ENCODE measurements at places on chromosomes 2 and 18.

- no peak for DNase-seq
Measured at GRCh38 chr2:170739048-170739447, 23.9 kb downstream of the SP5 start.

GRCh38 chr2:105432044-105432399 lies 33.2 kb upstream of the FHL2 start:
- no peak for DNase-seq

- DNase-seq, result no peak
Measured at GRCh38 chr18:40347261-40347660, 1607.8 kb upstream of the PIK3C3 start.

GRCh38 chr2:176123411-176124109 lies 1.0 kb downstream of the HOXD9 start:
- no peak for DNase-seq

DNA sequence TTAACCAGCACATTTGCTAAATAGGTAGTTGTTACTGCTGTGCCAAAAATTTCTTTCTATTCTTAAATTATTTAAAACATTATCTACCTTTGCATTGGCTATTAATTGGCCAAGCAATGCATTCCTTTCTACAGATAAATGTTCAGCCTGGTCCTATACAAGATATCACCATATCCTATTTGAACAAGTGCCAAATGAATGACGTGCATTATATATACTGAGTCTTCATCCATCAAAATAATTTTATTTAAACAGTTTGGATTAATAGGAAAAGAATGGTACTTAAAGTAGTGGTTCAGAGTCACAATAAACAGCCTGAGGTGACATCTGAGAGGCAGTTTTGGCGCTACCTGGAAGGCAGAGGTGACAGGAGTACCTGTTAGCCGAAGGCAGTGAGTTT lies 230.1 kb upstream of the EPAS1 start:
- no peak for DNase-seq

DNA sequence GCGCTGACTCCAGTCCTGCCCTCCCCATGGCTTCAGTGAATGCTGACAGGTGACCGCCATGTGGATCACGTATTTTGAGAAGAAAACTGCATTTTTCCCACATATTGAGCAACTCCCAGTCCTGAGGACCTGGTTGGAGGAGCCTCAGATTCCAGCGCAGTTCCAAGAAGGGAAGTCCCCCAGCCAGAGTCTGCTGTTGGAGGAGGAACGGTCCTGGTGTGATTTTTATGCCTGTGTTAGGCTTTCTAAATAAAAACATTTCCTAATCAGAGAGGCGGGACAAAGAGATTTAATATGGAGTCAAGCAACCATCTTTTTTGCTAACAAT lies 32.3 kb upstream of the COL6A3 start:
- DNase-seq, result no peak

DNA sequence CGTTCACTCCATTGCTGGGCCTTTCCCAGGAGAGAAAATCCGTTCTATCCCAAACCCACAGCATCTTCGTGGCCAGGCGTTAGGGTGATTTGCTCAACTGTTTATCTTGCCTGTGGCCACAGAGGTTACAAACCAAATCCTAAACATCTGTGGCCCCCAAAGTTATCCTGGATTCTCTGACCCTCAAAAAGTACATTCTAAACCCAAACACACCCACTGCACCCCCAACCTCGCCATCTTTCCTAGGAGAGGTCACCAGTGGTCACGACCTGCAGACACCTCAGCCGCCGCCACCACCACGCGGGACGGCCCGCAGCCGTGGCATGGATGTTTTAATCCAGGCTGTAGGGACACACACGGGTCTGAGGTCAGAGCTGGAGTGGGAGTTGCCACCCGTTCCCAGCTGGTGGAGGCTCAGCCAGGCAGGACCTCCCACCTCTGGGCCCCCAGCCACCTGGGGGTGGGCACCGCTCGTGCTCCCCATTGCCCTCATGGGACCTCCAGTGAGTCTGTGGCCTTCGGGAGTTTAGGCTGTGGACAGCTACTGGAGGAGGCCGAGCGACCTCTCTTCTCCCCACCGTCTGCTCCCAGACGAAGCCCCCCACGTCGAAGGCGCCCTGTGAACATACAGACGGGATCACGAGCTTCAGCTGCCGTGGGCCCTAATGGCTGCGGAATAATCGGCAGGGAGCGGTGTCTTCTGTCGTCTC lies 72.0 kb downstream of the KCNG2 start:
- no peak for DNase-seq

- no peak for DNase-seq
Measured at GRCh38 chr2:60223859-60224258, 329.6 kb downstream of the BCL11A start.

- DNase-seq, result no peak
Measured at GRCh38 chr18:21242141-21242779, at the start of gene GREB1L. Gene GREB1L (plus strand): TSS chr18:21242232. CDS start chr18:21383519, 141,287 bp downstream.
